Activated B cell treated with CpG ODN at 0.5 μM for 24 hours (primary cell): ENCODE measurements at places on chromosomes 16 and 17.

GRCh38 chr16:8620535-8620934 lies 963 bp upstream of the METTL22 start:
- DNase-seq: no peak

DNA sequence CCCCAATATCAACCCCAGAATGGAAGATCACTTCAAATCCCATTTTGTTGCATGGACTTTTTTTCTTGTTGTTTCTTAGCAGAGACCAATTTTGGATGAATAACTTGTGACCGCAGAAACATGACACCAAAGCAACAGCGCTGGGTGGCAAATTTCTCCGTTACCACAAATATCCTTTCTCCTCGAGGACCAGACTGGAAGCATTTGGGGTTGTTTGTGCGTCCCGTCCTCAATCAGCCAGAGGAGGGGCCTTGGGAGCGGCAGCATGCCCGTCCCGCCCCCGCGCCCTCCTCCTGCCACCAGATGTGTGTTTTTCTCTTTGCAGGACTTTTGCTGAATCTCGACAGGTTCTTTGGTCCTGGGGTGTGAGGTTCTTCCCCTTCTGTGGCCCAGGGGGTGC lies 282.5 kb upstream of the FOXF1 start:
- DNase-seq: no peak

DNA sequence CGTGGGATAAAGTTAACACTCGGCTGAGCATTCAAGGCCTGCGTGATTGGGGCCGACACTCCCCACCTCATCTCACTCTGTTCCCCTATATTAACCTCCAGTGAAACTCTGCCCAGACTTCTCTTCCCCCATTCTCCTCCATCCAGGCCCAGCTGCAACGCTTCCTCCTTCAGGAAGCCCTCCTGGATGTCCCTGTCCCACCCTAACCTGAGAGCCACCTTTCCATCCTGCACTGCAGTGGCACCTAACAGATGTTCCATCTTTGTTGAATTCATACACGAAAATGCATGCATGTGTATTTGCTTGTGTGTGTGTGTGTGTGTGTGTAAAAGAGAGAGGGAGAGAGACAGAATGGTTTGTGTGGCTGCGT lies 32.6 kb upstream of the SBK1 start:
- no peak for DNase-seq

DNA sequence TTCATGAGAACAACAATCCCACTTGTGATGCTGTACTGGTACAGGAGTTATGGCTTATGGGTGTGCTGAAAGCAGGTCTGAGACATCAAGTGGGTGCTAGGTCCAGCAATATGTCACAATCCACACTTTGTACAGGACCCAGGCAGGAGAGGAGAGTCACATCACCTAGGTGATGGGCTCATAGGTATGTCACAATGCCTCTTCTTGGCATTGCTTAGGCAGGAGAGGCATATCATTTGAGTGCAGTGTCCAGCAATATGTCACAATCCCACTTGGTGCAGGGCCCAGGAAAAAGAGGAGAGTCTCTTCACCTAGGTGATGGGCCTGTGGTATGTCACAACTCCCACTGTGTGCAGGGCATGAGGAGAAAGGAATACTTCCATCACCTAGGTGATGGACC lies 2110.0 kb downstream of the TP53TG3F start:
- DNase-seq: no peak

GRCh38 chr16:3472878-3473595 lies 22.3 kb downstream of the C16orf90 start:
- no peak for DNase-seq

DNA sequence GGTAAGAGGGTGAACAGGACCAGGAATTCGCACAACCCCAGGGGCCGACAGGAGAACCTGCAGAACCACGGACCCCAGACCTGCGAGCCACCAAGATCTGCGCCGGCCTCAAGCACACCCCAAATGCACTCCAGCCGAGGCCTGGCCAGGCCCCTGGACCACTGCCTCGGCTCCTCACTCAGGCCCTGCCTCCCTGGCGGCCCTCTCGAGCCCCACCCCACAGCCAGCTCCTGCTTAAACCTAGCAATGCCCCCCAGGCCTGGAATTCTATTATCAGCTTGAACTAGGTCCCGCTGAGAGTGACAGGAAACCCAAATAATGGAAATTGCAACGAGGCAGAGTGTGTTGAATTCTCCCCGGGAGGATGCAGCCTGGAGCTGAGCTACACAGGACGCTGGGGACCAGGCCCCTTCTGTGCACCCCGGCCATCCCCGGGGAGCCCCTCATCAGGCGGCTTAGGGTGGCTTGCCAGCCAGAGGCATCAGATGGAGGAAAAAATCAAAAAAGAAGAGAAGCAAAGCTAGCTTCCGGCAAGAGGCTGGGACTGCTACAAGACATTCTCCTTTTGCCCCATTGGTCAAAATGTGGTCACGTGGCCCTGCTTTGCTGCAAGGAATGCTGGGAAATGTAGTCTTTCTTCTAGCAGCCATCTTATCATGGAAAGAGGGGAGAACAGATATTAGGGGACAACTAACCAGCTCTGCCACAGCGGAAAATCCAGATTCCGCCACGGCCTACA lies 2.4 kb upstream of the ENPP7 start:
- DNase-seq: peak; percentile 61

GRCh38 chr17:61399131-61400065 lies at the start of gene TBX2:
Gene TBX2, plus strand, starts transcription at chr17:61399843. Its CDS starts 334 bp downstream, at chr17:61400177.
- DNase-seq: no peak

DNA sequence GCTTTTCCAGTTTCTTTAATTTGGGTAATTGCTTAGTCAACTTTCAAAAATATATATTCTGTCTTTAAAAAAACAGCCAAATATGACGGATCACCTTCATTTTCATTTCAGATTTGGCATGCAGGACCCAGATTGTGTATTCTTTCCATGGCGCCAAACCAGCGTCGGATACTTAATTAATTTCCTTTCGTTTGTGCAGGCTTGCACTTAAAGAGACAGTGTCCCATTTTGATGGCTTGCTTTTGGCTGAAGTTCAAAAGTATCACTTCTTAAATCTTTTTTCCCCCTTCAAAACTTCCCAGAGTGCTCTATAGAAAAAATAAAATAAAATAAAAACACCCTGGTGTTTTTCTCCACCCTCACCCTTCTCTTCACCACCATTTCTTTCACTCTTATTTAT lies 394.5 kb upstream of the SOX9 start:
- no peak for DNase-seq

DNA sequence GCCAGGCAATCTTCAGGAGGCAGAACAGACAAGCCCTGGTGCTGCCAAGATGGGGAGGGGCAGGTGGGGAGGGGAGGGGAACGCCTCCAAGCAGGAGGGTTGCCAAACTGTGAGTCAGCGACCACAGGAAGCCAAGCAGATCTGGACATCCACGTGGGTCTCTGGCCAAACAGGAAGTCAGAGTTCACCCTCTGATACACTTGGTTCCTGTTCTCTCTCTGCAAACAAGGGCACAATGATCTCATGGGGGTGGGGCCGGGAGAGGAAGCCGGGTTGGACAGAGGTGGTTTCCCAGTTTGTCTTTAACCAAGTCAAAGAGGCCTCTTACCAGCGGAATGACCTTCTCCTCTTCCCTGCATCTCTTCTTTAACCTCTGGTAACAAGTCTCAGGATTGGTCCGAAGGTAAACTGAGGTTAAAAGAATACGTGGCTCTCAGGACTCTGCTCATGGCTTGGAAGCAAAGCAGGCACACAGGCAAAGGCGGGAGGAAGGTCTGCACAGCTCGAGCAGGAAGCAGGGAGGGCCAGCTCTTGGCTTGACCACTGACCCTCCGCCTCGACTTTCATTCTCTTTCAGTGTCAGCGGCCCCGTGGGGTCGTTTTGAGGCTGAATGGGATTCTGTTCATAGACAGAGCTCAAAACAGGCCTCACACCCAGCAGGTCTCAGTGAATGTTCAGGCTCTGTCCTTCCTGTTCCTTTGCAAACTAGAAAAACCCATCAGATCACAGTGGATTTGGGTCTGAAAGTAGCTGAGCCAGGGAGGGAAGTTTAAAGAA lies 32.9 kb downstream of the TK2 start:
- peak; percentile 72 for DNase-seq

DNA sequence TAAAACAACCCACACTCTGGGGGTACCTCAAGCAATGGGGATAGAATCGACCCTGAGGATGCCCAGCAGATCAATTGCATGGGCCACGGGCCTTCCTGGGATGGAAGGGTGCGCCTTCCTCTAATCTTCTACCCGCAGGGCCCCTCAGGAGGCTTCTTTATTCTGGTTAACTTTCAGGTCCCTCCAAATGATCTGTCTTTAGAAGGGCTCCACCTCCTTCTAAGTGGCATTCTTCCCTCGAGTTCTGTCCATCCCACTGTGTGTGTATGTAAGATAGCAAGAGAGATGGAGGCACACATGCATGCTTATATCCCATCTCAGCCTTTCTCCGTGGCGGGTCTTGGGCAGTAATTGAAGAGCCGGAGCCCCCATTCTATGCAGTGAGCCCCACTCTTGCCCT lies 125.7 kb downstream of the MRM1 start:
- DNase-seq: no peak

DNA sequence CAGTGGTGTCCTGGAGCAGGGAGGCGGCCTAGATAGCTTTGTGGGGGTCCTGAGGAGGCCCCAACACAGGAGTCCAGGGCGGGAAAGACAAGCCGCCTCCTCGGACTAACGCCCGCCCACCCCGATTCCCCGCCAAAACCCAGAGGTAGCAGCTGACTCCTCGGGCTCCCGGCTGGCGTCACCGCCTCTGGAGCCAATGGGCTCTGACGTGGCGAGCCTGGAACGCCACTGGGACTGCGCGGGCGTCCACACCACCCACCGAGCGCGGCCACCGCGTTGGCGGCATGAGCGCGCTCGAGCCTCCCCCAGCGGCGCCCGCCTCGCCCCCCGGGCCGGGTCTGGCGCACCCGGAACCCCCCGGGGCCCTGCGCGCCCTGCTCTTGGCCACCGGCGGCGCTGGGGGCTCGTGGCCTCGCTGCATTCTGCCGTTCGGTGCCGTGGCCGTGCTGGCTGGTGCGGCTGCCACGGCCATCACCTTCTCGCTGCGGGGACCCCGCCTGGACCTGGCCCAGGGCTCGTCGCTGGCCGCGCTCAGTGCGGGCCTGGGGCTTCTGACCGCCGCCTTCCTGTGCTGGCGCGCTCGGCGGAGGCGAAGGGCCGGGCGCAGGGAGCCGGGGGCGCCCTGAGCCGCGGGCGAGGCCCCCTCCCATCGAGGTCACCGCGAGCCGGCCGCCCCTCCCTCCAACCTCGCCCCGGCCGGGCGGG lies 3.4 kb upstream of the NTN3 start:
- DNase-seq: no peak

- no peak for DNase-seq
Measured at GRCh38 chr16:67459066-67459860, 21.7 kb downstream of the ATP6V0D1 start.

GRCh38 chr16:58578642-58579041 lies 51.0 kb downstream of the CNOT1 start:
- DNase-seq: no peak

- no peak for DNase-seq
Measured at GRCh38 chr17:62892870-62893338, 73.1 kb upstream of the TANC2 start.

- no peak for DNase-seq
Measured at GRCh38 chr16:70738083-70738977, 52.5 kb upstream of the MTSS2 start.

DNA sequence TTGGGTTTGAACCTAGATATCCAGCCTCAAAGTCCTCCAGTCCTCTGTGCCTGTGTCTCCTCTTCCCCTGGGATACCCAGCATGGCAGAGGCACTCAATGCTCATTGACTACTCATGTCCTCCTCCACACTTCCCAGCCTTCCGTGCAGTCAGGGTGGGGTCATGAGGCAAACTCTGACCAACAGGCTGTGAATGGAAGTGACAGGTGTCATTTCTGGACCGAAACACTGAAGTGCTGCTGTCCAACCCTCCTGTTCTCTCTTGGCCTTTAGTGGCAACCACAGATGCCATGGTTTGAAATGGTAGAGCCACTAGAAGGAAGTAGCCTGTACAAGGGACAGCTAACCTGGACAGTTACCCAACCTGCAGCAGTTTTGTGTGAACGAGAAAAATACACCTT lies 46.7 kb upstream of the MAP3K14 start:
- DNase-seq: no peak

DNA sequence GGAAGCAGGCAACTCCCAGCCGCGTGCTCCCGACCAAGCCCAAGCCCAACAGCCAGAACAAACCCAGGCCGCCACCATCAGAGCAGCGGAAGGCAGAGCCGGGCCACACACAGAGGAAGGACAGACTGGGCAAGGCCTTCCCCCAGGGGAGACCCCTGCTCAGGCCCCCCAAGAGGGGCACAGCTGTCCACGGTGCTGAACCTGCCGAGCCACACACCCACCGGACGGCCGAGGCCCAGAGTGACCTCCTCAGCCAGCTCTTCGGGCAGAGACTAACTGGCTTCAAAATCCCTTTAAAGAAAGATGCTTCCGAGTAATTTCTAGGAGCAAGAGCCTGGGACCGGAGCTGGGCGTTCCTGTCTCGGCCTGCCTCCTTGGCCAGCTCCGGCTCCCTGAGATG lies 14.1 kb upstream of the ZFPM1 start:
- no peak for DNase-seq

GRCh38 chr16:11123666-11124065 lies 132.3 kb downstream of the SOCS1 start:
- no peak for DNase-seq

DNA sequence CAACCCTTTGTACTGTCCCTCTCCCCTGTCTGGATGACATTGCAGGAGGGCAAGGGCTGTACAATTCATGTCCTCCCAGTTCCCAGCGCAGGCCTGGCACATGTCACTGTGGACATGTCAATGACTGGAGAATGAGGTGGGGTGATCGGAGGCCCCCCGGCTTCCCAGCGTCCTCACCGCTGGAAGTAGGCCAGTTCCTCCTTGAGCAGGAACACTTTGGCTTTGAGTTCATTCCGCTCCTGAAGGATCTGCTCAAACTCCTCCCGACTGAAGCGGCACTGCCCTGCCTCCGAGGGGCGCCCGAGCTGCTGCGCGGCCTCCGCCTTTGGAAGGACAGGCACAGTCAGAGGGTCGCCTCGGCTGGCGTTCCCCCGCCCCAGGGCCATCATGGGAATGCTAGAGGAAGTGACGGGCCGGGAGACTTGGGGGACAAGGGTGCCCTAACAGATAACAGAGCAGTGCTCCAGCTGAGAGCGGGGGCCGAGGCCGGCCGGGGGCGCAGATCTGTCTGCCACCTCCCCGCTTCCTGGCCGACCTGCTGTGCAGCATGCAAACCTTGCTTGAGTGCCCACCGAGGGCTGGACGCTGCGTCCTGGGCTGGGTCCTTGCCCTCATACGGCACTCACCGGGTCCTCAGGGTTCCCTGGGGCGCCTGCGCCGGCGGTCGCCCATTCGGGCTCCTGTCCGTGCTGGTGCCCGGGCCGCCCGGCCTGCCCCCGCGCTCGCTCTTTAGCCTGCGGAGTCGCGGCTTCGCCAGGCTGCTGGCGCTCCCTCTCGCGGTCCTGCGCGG lies 1.3 kb downstream of the RILP start:
- DNase-seq: no peak
